SW 1271 (cell line): ENCODE measurements at places on chromosomes 4 and X.
A peak's percentile ranks its signal among the peaks of the same experiment; 100 is the strongest.

DNA sequence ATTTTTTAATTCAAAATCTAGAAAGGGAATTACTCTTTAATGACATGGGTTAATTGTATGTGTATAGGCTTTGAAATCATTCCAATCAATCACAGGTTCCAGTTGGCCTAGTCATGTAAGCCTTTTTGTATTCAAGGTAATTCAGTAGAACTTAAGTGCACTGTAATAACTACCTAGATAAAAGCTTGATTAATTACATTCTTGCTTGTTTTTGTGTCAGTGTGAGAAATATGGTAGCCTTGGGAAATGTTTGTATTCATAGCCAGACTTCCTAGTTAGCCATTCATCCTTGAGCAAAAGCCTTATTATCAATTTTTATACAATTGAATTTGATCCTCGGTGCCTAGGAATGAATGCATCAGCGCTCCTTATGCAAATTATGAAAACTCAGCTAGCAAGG is 33.5 kb downstream of the TKTL2 start:
- DNase-seq, result no peak

- DNase-seq, result no peak
Measured at GRCh38 chrX:3550160-3550751, 163.2 kb downstream of the PRKX start.

GRCh38 chr4:78754872-78755271 is 21.3 kb upstream of the BMP2K start:
- no peak for DNase-seq

- no peak for DNase-seq
Measured at GRCh38 chr4:70996018-70996360, 2.5 kb downstream of the DCK start.

- DNase-seq, result no peak
Measured at GRCh38 chrX:8783097-8783713, 18.0 kb downstream of the FAM9A start.

GRCh38 chr4:152106113-152106763 is 345.4 kb upstream of the GATB start:
- peak; percentile 63 for DNase-seq

GRCh38 chr4:113823291-113823659 is 61.7 kb upstream of the CAMK2D start:
- no peak for DNase-seq

DNA sequence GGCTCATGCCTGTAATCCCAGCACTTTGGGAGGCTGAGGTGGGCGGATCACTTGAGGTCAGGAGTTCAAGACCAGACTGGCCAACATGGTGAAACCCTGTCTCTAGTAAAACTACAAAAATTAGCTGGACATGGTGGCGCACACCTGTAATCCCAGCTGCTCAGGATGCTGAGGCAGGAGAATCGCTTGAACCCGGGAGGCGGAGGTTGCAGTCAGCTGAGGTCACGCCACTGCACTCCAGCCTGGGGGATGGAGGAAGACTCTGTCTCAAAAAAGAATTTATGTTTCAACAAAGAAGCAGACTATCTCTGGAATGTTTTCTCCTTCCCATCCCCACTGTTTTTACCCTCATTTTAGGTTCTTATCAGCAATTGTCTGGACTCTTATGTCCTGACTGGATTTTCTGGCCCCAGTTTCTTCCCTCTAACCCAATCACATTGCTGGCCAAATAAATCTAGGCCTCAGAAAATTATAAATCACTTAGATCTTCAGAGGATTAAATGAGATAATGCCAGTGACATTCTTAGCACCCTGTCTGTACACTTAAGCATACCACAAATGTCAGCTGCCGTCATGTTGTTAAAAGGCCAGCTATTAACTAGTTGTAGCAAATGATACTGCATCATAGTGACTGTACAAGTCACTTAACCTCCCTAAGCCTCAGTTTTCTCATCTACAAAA is 44.9 kb upstream of the PRSS48 start:
- DNase-seq, result no peak

DNA sequence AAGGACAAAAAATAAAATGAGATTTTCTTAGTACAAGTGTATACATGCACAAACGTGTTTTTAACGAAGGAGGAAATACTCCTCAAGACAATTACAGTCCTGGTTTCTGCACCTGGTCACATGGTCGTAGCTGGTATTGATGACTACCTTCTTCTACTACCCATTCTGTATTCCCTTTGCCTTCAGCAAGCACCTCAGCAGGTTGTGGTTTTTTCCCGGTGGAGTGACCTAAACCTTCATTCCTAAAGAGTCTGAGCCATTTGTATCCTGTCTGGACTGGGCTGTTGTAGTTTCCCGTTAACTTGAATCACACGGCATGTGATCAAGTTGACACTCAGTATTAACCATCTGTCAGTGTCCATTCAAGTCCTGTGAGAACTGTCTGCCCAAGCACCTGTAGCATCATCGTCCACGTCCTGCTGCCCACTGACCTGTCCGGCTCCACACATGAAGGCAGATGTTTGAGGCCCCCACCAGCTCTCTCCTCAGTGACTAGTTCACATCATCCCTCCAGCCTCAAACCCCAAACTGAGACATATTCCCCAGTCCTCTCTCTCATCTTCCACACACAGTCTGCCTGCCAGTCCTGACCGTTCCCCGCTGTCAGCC is 31.1 kb upstream of the TBC1D14 start:
- DNase-seq, result no peak

- no peak for DNase-seq
Measured at GRCh38 chrX:38893441-38893840, 92.2 kb downstream of the MID1IP1 start.

DNA sequence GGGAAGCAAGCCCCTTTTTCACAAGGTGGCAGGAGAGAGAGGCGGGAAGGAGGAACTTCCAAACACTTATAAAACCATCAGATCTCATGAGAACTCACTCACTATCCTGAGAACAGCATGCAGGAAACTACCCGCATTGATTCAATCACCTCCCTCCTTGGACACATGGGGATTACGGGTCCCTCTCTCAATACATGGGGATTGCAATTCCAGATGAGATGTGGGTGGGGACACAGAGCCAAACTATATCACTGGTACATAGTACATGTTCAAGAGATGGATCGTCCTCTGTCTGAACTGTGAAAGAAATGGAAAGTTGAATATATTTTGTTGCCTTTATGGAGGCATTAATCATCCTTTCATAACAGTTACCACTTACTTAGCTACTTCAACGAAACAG is 12.8 kb downstream of the EREG start:
- no peak for DNase-seq

- no peak for DNase-seq
Measured at GRCh38 chrX:132833373-132833772, 125.1 kb downstream of the HS6ST2 start.

DNA sequence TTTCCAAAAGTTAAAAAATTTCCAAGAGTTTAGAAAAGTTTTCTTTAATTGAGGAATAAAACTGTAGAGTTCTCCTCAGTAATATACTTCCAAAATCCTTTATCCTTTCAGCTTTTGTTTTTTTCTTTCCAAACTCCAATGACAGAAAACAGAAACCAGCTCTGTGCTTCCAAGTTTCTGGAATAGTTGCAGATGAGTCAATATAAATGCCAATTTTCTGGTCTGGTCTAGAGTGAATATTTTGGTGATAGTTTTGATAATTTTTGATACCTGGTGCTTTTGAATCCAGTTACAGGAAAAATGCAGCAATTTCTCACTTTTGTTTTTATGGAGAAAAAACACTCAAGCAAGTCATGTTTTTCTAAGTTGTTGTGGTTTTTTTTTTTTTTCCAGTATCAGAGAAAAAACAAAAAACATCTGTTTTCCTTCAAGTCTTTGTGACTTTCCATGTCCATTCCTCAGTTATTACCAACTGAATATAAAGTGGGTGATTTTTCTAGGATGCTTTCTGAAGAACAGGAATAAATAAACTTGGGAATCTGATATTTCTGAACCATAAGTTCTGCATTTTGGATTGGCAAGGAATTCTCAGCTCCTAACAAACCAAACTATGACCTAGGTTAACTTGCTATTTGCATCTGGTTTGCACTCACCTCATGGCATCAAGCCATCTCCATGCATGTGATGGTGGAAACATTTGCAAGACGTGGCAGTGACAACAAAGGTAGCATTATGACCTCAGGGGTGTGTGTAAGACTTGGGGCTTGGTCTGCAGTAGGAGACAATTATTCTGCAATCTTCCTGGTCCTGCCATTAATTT is 139.1 kb downstream of the VEGFC start:
- DNase-seq, result no peak

- DNase-seq, result no peak
Measured at GRCh38 chr4:80069837-80070731, 2.9 kb downstream of the ANTXR2 start.

GRCh38 chrX:25277574-25277973 is 261.8 kb upstream of the ARX start:
- no peak for DNase-seq

GRCh38 chrX:97167333-97167732 is 283.6 kb downstream of the RPA4 start:
- DNase-seq, result no peak

- no peak for DNase-seq
Measured at GRCh38 chr4:108931926-108932325, 169.1 kb upstream of the ETNPPL start.

DNA sequence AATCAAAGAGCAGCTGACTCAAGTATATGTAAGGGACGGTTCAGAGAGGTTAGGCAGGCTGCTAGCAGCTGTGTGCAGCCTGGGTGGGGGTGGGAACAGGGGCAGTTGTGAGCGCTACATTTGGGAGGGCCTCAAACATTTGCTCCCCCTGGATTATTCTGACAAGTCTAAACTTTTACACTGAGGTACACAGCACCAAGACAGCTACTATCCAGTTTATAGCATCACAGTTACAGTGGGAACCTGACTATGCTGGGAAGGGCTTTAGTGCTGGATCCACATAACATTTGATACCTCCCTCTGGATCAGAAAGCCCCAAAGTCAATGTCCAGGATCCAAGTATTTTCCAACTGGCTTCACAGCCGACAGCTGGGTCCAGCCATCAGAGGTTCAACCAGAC is 55.8 kb upstream of the GIMD1 start:
- DNase-seq, result no peak

DNA sequence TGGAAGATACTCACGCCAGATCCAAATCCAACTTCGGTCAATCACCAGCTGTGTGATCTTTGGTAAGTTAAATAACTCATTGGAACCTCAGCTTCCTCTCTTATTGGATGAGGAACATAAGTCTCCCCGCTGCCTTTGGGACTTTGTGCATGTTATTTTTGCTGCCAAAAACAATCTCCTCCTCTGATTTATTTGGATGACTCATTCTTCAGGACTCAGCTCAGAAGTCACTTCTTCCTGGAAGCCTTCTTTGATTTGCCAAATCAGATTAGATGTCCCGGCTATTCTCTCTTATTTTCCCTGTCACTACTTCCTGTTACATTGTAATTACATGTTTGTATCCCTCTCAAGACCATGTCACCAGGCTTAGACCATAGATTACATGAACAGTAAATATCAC is 138.0 kb upstream of the BOD1L1 start:
- DNase-seq, result no peak

GRCh38 chr4:22348410-22348809 is 167.5 kb downstream of the ADGRA3 start:
- DNase-seq, result no peak

DNA sequence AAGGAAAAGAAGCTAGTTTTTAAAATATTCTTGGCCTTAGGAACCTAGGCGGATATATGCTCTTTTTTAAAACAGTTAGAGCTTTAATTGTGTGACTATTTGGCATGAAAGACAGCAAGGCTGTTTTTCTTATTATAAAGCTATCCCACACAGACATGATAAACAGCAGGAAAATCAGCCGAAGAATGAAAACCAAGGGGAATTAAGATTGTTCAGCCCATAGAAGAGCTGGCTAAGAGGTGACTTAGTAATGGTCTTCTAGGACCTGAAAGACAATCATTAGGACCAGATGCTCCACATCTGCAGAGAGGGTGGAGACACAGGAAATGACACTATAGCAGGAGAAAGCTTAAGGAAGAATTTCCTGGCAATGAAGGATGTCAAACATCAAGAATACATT is 171.4 kb upstream of the NRK start:
- no peak for DNase-seq

DNA sequence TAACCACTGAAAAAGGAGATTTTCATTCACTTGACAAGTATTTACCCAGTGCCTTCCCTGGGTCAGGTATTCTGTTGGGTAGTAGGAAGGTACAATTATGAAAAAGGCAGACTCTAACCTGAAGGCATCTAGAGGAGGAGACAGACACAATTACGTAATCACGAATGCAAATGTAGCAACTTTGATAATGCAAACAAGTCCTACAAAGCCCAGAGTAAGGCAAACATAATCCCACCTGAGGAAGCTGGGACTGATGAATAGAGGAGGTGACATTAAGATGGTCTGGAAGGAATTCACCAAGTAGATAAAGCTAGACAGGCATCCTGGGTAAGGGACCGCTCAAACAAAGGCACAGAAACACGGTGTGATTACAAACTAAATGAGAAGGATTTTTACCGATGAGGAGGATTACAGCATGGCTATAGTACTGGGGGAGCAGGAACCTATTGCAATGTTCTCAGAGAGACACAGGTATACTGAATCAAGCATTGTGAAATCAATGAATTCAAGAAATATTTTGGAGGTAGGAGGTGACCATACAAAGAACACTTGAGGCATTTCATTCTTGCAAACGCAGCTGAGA is 37.1 kb downstream of the TMEM150C start:
- DNase-seq, result no peak

DNA sequence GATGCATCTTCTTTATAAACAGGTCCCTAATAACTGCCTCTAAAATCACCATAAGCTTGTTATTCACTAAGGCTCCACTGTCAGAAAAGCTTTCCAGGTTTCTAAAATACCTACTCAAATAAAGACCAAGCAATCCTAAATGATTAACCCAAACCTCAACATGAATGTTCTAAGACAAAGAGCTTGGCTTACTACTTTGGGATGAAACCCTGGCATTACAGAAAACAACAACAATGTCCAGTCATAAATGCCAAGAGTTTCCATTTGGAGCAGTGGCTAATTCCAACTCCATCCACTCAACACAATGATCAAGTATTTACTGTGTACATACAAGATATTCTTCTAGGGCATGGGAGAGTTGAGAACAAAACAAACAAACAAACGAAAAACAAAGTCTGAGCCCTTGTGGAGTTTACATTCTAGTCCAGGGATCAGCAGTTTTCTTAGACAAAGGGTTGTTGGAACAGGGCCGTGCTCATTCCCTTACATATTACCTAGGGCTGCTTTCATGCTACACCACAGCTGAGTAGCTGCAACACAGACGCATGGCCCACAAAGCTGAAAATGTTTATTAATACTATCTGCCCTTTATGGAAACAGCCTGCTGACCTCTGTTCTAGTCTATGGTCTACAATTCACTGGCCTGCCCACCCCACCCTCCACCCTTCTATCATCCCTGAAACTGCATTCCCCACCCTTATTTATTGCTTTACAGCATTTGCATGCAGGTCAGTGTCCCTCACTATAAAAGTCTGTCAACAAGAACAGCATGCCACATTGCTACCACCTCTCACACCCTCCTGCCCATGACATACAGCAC is 23.7 kb downstream of the ABCG2 start:
- DNase-seq, result no peak

- no peak for DNase-seq
Measured at GRCh38 chrX:74510401-74510800, 89.1 kb downstream of the SLC16A2 start.

DNA sequence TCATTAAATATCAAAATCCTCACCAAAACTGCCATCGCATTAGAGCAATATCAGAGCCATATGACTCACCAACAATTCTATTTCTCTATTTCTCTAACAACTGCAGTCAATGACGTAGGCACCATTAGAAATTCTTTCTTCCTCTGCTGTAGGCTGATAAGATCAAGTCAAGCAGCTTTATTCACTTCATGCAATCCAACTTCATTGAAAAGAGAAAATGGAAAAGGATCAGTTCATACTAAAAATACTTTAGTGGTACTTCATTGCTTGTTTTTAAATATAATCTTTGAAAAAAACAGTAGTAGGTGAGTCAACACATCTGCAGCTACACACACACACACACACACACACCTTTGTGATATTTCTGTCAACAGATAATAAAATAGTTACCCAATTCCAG is 345.3 kb upstream of the TENM3 start:
- no peak for DNase-seq
